ENCODE measurements at places on chromosomes 3 and 15.

DNA sequence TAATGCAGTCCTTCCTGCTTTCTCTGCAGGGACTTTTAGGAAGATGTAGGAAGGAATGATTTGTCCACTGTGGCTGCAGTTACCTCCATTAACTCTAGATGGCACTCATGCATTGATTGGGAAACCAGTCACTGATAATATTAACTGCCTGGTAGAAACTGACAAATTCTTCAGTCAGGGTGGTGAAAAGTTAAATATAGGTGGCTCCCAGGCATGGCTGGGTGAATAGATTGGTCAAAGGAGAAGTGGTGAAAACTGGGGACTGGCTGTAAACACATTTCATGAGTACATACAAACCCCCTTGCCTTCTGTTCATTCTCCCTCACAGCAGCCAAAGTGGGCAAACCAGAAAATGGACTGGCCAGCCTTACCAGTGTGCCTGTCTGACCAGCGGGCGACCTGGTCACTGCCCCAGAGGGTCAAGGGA, 333.4 kb downstream of the THSD4 start:
- DNase-seq: no peak

- no peak for DNase-seq
Observed at GRCh38 chr3:65291448-65292125, 603.8 kb upstream of the ADAMTS9 start.

DNA sequence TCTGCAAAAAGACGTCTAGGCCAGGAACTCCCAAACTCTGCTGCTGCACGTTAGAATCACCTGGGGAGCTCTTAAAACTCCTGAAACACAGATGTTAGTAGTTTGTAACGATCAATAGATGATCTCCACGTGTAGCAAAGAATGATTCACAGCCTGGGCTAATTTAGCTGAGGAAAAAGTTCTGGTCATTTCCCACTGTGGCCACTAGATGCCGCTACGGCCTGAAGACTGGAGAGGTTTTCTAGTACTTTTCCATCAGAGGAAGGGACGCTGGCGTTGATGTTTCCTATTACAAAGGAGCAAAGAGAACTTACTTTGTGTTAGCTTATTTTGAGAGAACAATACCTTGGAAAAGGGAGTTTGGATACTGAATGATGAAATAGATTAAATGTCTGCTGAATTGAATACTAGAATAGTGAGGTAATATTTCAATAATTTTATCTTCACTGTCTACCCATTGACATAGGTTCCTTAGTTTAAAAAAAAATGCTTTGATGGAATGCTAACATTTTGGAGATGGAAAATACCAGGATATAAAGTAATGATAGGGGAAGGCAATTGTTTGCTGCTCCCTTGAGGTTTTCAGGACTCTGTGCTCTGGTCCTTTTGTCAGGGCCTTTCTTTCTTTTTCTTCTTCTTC, 159.1 kb downstream of the P3H2 start:
- DNase-seq: peak; percentile 76

DNA sequence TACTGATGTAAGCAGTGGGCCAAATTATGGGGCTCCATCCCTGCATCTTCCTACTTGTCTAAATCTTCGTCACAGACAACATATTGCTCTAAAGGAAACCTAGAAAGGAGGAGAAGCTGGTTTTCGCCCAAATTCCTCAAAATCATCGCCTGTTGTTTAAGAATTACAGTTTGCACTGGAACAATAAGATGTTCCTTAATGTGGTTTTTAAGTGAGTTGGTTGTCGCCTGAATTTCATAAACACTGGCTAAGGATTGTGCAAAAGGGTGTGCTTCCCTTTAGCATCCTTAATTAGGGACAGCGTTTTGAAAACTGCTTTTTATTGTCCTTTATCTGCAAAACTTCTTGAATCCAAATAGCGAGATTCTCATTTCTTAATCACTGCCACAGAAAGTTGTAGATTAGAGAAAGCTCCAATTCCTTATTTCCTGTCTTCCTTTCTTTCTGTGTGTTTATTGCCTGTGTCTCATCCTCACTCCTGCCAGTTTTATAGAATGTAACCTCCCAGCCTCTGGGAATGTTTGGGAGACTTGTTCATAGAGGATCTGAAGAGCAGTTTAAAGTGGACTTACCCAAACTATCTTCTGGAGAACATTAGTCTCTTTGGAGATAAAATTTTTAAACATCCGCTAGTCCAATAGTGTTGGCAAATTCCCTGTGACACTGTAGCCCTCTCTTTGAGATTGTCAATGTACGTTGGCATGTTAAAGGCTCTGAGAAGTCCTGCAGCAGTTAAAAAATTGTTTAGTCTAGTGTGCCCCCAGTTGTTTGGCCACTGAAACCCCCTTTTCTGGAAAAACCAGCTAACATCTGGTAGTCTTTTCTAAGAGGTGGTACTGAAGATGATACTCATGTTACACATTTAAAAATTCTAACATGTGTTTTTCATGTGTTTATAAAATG, 50.4 kb downstream of the FLNB start:
- DNase-seq: no peak

- DNase-seq: no peak
Observed at GRCh38 chr3:53712817-53713388, 133.3 kb downstream of the CHDH start.

- DNase-seq: no peak
Observed at GRCh38 chr15:44598892-44599291, 61.9 kb downstream of the EIF3J start.

DNA sequence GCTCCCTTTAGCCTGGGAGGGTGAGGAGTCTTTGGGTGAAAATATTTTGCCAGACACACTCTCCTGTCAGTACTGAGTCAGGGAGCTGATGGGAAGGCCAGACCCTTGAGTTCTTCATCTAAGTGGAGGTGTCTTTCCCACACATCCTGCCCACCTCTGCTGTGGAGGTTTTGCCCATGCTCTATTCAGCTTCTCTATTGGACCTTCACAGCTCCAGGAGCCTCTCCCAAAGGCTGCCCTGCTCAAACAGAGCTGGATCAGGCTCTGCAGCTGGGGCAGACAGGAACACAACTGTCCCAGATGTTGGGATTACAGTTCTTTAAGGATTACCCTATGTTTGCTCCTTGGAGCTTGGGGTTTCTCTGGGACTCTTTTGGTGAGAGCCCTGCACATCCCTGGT, 77.9 kb downstream of the SPSB4 start:
- no peak for DNase-seq

DNA sequence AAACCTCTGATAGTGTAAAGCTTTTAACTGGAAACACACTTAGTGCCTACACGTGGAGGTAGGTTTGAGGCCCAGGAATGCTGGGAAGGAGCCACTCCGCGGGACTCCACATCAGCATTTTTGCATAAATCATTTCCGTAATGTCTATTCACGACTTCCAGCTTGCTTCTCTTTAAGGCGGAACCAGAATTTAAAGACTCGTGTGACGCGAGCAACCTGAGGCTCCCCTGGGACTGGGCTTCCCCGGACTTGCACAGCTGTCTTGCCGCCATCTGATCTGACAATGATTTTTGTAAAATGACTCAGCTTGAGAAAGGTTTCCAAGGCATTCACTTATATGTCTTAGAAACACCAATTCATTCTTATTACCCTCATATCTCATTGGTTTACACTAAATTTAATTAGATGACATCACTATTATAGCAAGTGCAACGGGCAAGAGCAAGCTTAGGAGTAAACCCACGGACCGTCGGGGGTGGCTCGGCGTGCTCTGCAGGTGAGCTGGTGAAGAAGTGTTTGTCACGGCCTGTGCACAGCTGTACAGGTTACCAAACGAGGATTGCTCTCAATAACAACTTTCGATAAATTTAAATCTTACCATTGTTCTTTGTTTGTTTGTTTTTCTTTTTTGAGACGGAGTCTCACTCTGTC, 95.2 kb downstream of the CHSY1 start:
- no peak for DNase-seq

DNA sequence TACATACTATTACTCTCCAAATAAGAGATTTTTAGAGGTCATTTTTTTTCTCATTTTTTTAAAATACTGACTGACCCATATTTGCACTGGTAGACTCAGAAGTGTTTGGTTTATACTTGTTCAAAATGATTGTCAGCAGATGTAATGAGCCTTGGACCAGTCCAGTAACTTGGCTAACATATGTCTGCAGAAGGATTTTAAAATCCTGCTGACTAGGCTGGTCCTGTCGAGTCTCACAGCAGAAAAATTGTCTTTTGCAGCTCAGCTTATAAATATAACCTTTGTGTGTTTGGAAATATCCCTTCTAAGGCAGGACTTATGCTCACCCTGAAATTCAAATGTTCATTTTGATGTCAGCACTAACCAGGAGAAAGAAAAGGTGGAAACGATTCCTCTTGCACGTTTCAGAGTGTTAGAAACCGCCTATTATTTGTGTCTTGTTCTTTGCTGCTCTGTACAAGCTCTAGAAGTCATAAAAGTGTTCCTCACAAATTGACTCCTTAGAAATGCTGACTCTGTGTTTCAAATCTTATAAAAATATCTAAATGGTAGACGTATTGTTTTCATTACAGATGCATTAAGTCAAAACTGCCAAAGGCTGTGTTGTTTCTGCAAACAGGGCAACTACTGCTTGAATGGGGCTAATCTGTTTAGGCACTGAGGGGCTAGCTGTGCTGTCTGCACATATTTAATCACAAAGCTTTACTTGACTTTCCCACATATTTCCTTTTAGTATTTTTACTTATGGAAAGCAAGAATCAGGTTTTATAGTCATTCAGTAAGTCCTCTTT, 95.3 kb downstream of the CHL1 start:
- DNase-seq: no peak

- peak; percentile 39 for DNase-seq
Observed at GRCh38 chr3:193780810-193781478, 187.9 kb downstream of the OPA1 start.

Data from stimulated activated naive CD8-positive, alpha-beta T cell treated with anti-CD3 and anti-CD28 coated beads, Interleukin-15, Interleukin-2, amounts not matched to agents 100 U/mL and 50 U/mL, for 24 hours (primary cell).